Activated CD8-positive, alpha-beta memory T cell treated with anti-CD3 and anti-CD28 coated beads, Interleukin-2, amount 50 U/mL, for 48 hours (primary cell): ENCODE measurements at places on chromosomes 5 and 9.

DNA sequence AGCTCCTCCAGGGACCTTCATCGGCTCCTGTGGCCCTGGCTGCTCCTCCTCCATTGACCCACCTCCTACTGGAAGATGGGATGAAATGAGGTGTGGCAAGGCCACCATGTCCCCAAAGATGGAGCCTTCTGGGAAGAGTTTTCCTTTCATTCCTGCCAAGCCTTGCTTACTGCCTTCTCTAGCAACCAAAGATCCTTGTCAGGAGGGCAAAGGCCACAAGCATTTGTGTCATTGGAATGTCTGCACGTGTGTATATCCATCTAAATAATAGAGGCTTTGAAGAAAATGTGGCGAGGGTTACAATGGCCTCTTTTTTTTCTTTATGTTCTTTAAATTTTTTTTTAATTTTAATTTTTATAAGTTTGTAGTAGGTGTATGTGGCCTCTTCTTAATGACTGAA, 313.6 kb downstream of the ARHGEF28 start:
- no peak for DNase-seq

DNA sequence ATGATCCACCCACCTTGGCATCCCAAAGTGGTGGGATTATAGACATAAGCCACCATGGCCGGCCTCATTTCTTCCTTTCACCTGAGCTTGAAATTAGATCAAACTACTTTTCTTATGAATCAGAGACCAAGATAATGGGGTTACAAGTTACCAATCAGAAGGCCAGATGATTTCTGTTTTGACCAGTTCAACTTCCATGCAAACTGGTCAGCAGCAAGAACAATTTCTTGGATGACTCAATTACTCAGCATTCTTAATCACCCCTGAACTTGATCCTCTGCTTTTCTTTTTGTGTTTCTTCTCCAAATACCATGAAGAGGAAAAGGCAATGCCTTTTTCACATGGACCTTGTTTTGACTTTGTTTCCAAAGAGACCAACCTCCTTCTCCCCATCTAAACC, 10.0 kb upstream of the PLIN2 start:
- DNase-seq, result no peak

- no peak for DNase-seq
Observed at GRCh38 chr9:69577123-69577522, 95.0 kb downstream of the APBA1 start.

DNA sequence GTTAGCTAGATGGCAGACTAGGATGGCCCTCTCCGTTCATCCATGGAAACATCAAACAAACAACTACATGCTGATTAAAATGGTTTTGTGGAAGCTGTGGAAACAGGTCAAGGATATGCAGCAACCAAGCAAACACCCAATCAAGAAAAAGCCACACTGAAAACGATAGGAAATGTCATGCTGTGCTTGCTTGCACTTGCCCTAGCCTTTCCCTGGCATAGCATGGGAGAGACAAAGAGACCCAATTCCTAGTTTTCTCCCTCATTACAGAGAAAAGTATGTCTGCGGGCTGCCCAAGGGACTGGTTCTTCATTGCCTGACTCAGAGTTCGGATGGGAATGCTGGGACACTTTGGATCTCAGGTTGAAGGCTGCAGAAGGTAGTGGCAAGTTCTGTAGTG, 98.7 kb downstream of the FANCC start:
- DNase-seq, result no peak

DNA sequence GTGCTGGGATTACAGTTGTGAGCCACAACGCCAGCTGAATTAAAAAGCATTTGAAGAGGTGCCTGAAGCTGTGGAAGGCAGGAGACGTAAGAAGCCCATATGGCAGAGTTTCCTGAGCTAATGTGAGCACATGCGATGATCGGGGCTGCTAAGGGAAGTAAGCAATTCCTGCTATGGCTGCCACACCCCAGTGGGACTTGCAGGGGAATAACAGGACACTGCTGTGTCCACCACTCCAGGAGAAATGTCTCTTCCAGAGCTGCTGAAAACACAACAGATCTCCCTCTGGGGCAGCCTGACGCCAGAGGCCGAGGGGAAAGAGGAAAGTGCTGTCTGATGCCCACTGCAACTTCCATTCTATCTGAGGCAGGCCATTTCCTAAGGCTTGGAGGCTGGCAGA, 46.2 kb upstream of the ANKRD55 start:
- DNase-seq, result no peak

DNA sequence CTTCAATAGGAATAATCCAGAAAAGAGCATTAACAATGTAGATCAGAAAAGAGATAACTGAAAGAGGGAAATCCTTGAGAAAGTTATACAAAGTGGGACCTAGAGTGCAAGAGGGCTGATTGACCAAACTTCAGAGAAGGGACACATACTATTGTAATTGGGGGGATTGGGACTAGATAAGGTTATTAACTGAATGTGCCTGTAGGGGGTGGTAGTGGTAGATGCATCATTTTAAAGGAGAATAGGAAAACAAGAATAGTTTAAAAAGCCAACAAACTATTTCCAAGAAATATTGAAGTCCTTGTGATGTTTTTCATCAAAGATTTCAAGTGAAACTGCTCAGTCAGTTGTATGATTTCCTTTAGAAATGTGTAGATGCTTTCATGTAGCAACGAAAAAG, 468.5 kb downstream of the TAF11L14 start:
- DNase-seq, result no peak

DNA sequence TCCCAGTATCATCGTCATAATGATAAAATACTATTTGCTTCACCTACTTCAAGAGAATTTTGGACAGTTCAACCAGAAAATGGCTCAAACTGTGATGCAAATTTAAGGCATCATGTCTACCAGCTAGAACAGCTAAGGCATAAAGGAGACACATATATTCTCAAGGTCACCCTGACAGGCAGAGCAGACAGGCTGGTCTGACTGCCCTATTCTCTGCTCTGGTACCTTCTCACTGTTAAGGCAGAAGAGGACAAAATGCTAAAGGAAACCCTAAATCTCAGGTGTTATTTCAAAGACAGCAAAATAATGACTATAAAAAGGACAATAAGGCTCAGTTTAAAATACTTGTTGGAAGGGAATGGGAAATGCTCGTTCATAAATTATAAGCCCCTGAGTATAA, 87.2 kb downstream of the MRPS27 start:
- DNase-seq, result no peak

- peak; percentile 59 for DNase-seq
Observed at GRCh38 chr5:74945561-74946165, 79.5 kb upstream of the FAM169A start.

- DNase-seq, result no peak
Observed at GRCh38 chr5:149719666-149720065, 10.4 kb upstream of the PPARGC1B start.

DNA sequence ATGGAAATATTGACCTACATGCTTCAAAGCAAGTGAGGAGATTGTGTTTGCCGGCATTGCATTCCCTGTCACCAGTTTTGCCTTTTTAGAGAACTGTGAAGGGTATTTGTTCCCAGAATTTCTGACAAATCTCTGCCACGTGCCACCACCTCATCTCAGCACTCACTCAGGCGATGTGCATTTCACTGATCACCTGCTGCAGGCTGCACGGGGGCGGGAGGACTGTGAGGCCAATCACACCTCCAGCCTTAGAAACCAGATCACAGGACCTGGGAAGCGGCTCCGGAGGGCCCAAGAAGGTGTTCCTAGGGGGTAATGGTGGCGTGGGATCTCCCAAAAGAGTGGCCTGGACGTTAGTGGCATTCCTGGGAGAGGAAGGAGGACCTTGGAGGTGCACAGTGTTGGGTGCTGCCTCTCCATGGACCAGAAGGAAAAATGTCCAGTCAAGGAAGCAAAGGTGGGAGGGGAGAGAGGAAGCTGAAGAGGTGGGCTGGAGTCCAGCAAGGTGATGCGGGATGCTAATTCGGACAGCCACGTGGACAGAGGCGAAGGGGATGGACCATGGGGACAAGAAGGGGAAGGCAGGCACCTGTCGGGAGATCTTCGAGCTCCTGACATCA, 63.6 kb upstream of the OLFM1 start:
- no peak for DNase-seq

DNA sequence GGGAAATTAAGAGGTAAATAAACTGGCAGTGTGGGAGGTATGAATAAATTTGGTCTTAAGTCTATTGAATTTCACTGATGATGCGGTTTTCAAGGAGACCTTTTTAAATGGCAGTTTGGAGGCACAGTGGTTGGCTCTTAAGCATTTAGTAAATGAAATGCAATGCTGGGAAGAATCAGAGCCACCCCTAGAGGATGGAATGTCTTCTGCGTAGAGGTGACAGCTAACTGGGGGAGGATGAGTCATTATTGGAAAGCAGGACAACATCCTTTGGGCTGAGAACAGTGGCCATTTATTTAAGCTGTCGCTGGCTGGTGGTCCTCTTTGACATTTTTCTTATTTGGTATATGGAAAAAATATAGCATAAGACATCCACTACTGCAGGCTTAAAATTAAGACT, 163.2 kb downstream of the SH3GL2 start:
- no peak for DNase-seq

- no peak for DNase-seq
Observed at GRCh38 chr9:89562186-89562814, 42.5 kb upstream of the GADD45G start.

- peak; percentile 63 for DNase-seq
Observed at GRCh38 chr5:16935231-16936149, 598 bp downstream of the MYO10 start.

DNA sequence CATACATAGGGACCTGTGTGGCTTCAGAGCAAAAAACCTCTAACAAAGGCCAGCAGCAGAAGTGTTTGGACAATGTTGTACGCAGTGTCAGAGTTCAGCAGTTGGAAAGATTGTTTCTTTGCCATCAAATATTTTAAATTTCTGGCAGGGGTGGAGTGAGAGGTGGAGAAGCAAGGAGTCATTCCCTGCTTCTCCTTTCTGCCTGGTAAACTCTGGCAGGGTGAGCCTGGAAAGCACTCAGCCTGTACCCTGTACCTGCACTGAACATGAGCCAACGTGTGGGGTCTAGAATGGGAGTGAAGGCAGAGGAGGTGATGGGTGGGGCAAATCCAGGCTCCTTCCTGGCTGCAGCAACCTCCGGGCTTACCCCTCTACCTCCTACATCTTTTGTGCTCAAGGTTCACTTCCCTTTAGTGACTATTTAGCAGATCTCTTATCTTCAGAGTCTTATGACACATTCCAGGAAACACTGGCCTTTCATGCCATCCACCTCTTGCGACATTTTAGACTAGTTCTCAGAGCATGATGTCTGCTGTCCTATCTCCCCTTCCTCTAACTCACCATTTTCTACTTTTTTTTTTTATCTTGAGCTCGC, 445.0 kb upstream of the PIK3R1 start:
- DNase-seq, result no peak

- no peak for DNase-seq
Observed at GRCh38 chr9:71965403-71965802, 54.0 kb downstream of the C9orf85 start.

GRCh38 chr9:126617823-126618165, 4.1 kb downstream of the LMX1B start:
- DNase-seq, result no peak

GRCh38 chr5:173863359-173863758, 24.8 kb upstream of the CPEB4 start:
- no peak for DNase-seq

- no peak for DNase-seq
Observed at GRCh38 chr9:123225995-123226394, 42.4 kb downstream of the STRBP start.

- DNase-seq, result no peak
Observed at GRCh38 chr5:91925249-91925648, 542.1 kb upstream of the ARRDC3 start.

DNA sequence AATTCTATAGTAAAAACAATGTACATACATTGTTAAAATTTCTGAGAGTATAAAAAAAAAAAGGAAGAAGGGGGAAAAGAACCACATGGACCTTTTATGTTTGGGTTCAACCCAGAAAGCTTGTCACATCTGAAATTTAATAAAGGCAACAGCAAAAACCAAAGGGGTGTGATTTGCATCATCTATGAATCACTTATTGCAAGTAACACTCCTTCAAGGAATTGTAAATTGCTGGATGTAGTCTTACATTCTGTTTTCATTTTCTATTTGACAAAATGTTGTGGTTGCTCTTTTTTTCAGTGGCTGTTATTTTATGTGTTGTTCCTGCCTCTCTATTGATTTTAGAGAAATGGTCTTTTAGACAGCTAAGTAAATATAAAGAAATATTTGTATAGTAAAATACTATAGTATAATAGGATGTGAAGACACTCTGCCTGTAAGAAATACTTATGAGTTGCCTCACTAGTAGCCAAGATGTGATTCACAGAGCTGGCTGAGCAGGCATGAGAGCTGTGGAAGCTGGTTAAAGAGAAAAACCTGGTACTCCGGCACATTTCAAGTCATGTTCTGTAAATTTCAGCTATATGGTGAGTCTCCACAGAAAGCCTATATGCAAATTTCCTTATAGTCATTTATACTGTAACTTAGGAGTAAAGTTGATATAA, 131.1 kb upstream of the CNTLN start:
- DNase-seq, result no peak

DNA sequence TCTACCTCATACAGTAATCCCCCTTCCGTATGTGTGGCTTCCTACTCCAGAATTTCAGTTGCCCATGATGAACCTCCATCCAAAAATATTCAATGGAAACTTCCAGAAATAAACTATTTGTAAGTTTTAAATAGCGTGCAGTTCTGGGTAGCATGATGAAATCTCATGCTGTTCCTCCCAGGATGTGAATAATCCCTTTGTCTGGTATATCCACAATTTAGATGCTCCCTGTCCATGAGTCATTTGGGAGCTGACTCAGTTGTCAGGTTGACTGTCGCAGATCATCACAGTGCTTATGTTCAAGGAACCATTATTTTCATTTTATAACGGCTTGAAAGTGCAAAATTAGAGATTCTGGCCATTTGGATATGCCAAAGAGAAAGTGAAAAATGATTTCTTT, 290.1 kb upstream of the CDH9 start:
- no peak for DNase-seq

DNA sequence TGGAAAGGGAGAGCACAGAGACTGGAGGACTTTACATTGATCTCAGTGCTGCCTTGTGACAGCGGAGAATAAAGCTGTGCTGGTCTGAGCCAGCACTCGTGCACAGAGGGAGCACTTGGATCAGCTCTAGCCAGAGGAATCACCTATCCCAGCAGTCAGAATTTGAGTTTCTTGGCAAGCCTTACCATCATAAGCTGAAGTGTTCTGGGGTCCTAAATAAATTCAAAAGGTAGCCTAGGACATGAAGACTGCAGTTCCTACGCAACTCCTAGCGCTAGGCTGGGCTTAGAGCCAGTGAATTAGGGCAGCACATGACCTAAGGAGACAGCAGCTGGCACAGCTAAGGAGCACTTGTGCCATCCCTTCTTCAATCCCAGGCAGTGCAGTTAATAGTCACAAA, 119.5 kb downstream of the HMHB1 start:
- DNase-seq, result no peak

GRCh38 chr9:91500509-91501014, 76.9 kb upstream of the NFIL3 start:
- DNase-seq, result no peak

- DNase-seq, result no peak
Observed at GRCh38 chr5:155282503-155283107, 269.1 kb downstream of the KIF4B start.

GRCh38 chr9:100131875-100132430, 32.9 kb downstream of the INVS start:
- no peak for DNase-seq

GRCh38 chr5:156155598-156155997, 171.4 kb upstream of the SGCD start:
- DNase-seq, result no peak

- DNase-seq, result no peak
Observed at GRCh38 chr5:93120051-93120450, 461.0 kb downstream of the NR2F1-AS1 start.
